A549 treated with CORT108297 at 1 μM for 4 hours (cell line): ENCODE measurements at places on chromosomes 4 and X. TPM values are rescaled to one million over a fixed set of nuclear protein-coding genes. Genes with fewer than 3 reads are reported as not detected.

The SLIT2 gene
- 0.01 to 0.04 TPM (median 0.02 TPM) in 3 of 5 replicates, not detected in the others for total RNA-seq

The SRPX2 gene
- 2.3 to 2.9 TPM (median 2.4 TPM) in 5 replicates for total RNA-seq

The SLC4A4 gene
- 1.3 to 2.5 TPM (median 1.9 TPM) in 5 replicates for total RNA-seq

The TCEAL2 gene
- not detected in 5 replicates for total RNA-seq

The NAAA gene
- total RNA-seq = 23.3 to 26.0 TPM (median 24.3 TPM) in 5 replicates

The COL4A5 gene
- total RNA-seq = 11.4 to 14.9 TPM (median 13.4 TPM) in 5 replicates

The EMCN gene
- total RNA-seq = not detected in 5 replicates

The CD38 gene
- total RNA-seq = 8.6 to 13.7 TPM (median 10.1 TPM) in 5 replicates

The NKX3-2 gene
- total RNA-seq = 0.07 to 0.16 TPM (median 0.09 TPM) in 5 replicates

The OTOP1 gene
- not detected in 5 replicates for total RNA-seq

The TMSB15B gene
- total RNA-seq = 5.0 to 6.3 TPM (median 5.8 TPM) in 5 replicates

The STK32B gene
- 19.4 to 20.5 TPM (median 20.1 TPM) in 5 replicates for total RNA-seq

The HS6ST2 gene
- 0.02 to 0.06 TPM (median 0.03 TPM) in 5 replicates for total RNA-seq
